Renal pelvis (tissue), 12 donors: ENCODE measurements at places on chromosomes 6 and 20. TPM values are rescaled to one million over a fixed set of nuclear protein-coding genes. Genes with fewer than 3 reads are reported as not detected.

DNA sequence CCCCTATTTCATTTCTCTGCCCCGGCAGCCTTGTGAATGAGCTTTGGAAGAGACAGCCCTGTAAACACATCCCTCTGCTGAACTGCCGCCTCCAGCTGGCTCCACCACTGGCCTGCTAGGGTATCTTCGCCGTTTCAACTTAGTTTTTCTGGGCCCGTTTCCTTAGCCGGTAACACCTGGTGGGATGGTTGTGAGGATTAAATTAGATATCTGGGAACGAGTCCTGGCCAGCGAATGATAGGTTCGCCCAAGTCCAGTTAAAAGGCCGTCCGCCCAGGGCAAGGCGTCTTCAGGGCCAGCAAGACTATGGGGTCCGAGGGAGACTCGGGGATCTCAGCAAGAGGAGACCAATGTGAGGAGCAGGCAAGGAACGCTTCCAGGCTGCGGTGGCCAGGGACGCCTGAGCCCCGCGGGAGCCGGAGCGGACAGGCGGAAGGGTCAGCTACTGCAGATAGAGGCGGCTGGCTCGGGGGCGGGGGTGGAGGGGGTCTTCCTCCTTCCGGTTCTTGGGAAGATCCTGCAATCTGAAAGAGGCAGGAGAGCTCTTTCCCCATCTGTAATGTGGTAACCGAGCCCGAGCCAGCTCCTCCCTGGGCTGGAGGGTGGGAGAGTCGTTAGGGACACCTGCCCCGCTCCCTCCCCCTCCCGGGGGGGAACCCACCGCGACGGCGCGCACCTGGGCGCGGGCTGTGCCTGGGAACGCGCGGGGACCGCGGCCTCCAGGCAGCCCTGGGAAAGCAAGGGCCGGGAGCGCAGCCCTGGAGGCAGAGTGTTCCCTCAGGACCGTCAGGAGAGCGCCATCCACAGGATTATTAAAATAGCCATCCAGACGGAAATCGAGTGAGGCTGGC is 4.5 kb upstream of the PTCRA start:
- no peak for DNase-seq

- DNase-seq = no peak
These were observed 150.2 kb downstream of the IMPG1 start for GRCh38 chr6:75922226-75922625.

- no peak for DNase-seq
These were observed 56.1 kb downstream of the ANKRD6 start for GRCh38 chr6:89489078-89489477.

SEL1L2 gene
- polyA plus RNA-seq = not detected
